ENCODE measurements at places on chromosomes 1 and 21.

DNA sequence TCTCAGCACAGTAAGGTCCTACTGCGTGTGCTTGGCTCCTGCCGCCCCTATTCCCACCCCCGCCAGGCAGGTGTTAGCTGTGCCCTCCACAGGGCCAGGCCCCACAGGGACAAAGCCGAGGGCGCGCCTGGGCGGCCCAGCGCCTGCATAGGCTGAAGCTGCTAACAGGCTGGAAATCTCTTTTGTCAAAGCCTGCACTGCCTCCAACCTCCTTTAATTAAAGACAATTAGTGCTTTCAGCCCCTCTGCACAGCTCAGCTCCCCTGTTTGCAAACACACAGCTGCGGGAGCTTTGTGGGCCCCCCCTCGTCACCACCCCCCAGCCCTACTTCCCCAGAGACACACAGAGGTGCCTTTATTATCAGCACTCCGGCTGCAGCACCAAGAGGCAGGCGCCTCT is 95.9 kb downstream of the EPHB2 start:
- DNase-seq: no peak

GRCh38 chr1:205044741-205045140 is 1.7 kb downstream of the CNTN2 start:
- DNase-seq: no peak

GRCh38 chr1:204041803-204042505 is 31.0 kb upstream of the SOX13 start:
- no peak for DNase-seq

DNA sequence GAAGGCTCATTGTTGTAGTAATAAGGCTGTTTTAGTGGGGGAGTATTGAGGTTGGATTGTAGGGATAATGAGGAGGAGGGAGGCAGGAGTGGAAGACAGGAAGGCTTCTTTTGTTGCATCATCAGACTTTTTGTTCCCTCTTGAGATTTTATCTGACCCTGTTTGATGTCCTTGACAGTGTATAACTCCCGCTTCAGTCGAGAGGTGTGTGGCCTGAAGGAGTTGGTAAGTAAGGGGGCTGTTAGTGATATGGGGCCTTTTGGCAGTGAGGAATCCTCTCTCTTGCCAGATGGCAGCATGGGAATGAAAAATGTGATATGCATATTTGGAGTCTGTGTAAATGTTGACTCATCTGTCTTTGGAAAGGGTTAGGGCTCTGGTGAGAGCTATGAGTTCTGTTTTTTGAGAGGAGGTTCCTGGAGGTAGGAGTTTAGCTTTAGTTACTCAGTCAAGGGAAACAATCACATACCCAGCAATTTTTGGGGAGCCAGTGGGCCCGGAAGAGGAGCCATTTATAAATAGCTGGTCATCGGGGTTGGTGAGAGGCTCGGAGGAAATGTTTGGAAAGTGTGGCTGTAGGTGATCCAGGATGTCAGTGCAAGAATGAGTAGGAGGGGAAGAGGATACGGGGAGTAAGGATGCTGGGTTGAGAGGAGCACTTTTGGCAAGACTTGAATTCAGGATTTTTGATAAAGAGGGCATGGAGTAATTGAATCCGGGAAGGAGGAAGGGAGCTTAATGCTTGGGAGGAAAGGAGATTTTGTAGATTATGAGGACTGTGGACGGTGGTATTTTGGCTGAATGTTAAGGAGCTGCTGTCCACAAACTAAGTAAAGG is 136.7 kb upstream of the ETV3 start:
- DNase-seq: no peak

DNA sequence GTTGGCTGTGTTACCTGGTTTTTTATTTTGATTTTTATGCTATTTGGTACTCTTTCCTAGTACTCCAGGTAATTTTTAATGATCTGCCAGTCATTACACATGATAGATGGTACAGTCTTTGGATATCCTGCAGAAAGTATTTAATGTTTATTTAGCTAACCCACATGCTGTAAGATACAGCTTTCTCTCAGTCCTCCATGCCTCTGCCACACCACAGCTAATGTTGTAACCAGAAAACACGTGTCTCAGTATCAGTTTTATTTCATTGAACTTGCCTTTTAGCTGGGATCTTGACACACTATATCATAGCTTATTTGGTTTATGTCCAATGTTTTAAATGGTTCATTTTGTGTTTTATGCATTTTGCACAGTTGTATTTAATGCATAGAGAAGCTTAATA is 1648.4 kb downstream of the KCNT2 start:
- DNase-seq: peak; percentile 9
